ENCODE measurements at places on chromosomes 12 and 14. TPM values are rescaled to one million over a fixed set of nuclear protein-coding genes. Genes with fewer than 3 reads are reported as not detected.

SERPINA9 gene
- total RNA-seq: not detected

FBXO34 gene
- total RNA-seq: 20.0 TPM

DTD2 gene
- total RNA-seq: 35.9 TPM

FGD6 gene
- 12.4 TPM for total RNA-seq

DNAJC22 gene
- total RNA-seq: 5.9 TPM

All from mesangial cell (primary cell).